AG04450 (cell line): ENCODE measurements at places on chromosomes 2 and 18. TPM values are rescaled to one million over a fixed set of nuclear protein-coding genes. Genes with fewer than 3 reads are reported as not detected.

DNA sequence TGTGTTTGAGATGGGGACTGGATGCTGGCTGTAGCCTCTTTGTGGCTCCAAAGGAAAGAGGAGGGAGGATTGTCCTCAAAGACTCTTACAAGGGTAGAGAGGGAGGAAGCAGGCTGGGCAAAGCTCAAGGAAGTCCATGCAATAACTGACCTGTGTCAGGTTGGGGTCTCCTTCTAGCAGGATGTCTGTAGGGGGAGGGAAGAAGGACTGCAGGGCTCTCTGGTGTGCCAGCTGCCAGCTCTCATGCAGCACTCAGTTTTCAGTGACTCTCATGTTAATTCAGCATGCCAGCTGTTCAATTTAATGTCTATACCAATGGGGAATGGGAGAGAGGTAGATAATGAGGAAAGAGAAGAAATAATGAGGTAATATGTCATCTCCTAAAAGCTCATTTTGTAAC is 85.3 kb upstream of the RANBP2 start:
- DNase-seq, result no peak

DNA sequence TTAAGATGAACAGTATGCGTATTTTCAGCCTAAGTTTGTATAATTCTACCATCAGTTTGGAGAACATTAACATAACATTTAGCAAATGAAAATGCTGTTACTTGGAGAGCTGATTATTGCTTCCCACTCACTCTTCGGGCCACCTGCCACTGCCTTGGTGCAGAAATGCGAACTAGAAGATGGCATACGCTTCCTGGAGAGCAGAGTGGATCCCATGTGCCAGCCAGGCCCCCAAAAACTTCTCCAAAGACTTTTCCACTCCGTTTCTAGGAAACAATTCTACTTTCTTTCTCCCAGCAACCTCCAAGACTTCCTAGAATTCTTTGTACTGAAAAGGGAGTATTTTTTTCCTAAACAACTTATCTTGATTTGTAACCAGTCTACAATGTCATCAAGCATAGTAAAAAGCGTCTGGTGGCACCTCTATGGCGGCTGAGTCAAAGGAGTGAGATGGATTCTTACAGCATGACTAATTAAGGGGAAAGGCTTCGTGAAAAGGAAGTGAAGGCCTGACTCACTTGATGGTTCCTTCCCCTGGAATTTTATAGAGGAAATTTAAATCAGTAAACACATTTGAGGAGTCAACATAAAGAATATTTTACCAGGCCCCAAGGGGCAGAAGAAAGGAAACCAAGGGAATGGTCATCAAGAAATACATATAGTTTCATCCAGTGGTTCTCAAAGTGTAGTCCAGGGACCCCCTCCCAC is 36.6 kb downstream of the FEZ2 start:
- DNase-seq, result peak; percentile 66

- no peak for DNase-seq
These were observed 84.2 kb downstream of the ZNF516 start for GRCh38 chr18:76410660-76411417.

The EVA1A gene
- polyA plus RNA-seq, result 22.8 and 32.5 TPM in 2 replicates

GRCh38 chr2:25379535-25379934 is 37.8 kb upstream of the DNMT3A start:
- DNase-seq, result no peak

GRCh38 chr2:217436386-217436785 is 566.4 kb downstream of the TNS1 start:
- DNase-seq, result no peak

The MAP3K19 gene
- polyA plus RNA-seq, result not detected in 2 replicates

GRCh38 chr2:238380336-238380735 is 46.4 kb upstream of the ASB1 start:
- DNase-seq, result no peak

The MPP4 gene
- 8.6 and 9.1 TPM in 2 replicates for polyA plus RNA-seq

The SS18 gene
- 120 and 126 TPM in 2 replicates for polyA plus RNA-seq

DNA sequence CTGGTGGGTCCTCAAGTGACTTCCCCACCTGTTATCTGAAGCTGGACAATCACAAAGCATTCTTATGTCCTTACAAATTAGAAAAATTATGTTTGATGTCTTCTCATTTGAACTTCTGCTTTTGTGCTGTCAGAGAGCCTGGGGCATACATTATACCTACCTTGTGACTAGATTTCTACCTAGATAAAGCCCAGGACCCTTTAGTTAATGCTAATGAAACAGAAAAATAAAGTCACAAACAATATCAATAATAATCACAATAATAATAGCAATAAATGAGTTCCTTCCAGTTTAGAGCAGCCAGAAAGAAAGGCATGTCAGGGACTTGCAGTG is 456.4 kb downstream of the SETBP1 start:
- no peak for DNase-seq

GRCh38 chr2:112174383-112174782 is 36.2 kb downstream of the FBLN7 start:
- DNase-seq, result no peak

- no peak for DNase-seq
These were observed 205.0 kb downstream of the UXS1 start for GRCh38 chr2:105989070-105989469.

The GDF7 gene
- polyA plus RNA-seq, result 0.01 TPM in 2 replicates

The MPHOSPH10 gene
- polyA plus RNA-seq, result 14.1 and 23.3 TPM in 2 replicates

DNA sequence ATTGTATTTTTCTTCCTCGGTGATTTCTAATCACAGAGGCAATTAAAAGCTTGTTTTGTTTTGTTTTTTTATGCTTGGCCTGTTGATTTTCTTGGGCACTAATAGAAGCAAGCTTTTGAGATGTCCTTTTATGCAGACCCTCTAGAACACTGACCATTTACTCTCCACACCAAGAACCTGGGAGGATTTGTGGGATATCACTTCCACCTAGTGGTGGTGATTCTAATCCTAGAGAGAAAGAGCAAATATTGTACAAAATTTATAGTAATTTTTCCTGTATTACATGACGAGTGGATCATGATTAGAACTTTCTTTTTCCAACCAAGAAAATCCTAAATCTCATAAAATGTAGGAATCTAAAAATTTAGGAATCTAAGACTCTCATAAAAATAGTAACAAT is 23.4 kb downstream of the NEMP2 start:
- DNase-seq, result no peak

DNA sequence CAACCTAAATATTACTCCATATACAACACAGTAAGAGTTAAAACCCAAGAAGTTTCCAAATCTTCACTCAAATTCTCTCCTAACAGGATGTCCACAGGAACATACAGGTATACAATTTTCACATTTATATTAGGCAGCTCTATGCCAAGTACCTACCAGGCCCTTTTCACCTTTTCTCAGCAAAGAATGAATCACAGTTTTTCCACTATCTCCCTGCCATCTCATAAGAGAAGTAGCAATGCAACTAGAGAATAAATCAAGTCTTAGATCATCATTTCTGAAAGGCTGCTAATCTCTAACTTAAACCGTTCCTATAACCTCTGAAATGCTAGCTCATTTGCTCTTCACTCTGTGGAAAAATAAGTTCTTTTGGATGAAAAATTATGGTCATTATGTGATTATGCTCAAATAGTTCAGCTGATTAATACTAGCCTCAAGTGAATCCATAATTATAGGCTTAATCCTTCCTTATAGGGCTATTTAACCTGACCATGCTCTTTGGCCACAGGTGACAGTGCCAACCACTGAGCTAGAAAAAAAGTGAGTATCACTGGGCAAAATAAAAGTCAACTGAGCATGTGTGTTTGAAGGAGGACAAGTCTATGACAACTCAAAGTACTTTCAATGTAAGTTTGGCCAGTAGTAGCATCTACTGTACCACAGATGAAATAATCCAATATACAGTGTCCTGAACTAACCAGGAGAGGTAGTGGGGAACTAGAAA is 79.7 kb downstream of the COBLL1 start:
- no peak for DNase-seq
